ENCODE measurements at places on chromosomes 1 and 21.

GRCh38 chr1:11707621-11708276 lies 16.2 kb downstream of the DRAXIN start:
- no peak for DNase-seq

DNA sequence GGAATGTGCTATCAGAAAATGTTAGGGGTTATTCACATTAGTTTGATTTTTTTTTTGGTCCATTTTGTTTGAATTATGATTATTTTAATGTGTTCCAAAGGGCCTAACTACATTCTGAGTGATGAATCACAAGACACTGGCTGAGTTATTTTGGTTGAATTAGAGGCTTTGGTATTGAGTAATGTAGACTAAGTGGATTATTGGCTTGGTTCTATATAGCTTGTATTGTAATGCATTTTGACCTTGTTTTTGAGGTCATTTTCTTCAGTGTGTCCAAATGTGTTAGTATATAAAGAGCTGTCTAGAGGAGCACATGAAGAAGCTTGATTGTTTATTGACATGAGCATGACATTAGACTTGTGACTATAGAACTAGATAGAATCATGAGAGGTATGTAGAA lies 3.4 kb downstream of the ZNF326 start:
- DNase-seq: no peak

- DNase-seq: no peak
Measured at GRCh38 chr1:187096689-187097088, 267.9 kb downstream of the PLA2G4A start.

DNA sequence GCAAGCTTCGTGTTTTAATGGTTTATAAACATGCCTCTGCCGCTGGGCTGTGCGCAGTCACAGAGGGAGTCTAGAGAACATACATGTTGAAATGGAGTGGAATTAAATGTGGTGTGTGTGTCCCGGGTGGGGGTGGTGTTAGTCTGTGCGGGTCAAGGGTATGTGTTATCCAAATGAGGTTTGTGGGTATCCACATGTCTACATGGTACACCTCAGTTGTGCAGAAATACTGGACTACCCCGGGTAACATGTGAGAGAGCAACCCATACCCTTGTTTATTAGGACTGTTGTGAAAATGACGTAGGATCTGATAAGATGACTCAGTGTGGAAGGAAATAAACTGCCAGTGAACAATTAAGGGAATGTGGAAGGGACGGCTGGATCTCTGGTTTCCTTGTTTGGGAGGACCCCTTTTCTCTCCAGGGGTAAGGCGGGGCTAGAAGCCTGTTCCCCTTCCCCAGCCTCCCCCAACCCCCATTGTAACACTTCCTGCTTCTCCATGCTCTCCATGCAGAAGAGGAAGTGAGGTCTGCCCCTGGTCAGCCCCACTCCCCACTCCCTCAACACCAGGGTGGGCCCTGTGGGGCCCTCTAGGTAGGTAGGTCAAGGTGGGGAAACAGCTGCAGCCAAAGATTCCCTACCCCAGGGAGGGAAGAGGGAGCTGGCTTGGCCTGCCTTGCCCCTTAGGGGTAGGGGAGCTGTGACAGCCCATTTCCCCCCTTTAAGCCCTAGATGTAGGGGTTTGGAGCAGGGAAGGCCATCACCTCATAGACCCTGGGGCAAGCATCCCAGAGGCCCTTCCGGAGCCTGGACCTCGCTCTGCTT lies 690 bp downstream of the EPS8L3 start:
- no peak for DNase-seq

GRCh38 chr21:25461725-25462124 lies 145.6 kb downstream of the MRPL39 start:
- DNase-seq: no peak

GRCh38 chr1:103058391-103058790 lies 49.9 kb downstream of the COL11A1 start:
- DNase-seq: no peak

DNA sequence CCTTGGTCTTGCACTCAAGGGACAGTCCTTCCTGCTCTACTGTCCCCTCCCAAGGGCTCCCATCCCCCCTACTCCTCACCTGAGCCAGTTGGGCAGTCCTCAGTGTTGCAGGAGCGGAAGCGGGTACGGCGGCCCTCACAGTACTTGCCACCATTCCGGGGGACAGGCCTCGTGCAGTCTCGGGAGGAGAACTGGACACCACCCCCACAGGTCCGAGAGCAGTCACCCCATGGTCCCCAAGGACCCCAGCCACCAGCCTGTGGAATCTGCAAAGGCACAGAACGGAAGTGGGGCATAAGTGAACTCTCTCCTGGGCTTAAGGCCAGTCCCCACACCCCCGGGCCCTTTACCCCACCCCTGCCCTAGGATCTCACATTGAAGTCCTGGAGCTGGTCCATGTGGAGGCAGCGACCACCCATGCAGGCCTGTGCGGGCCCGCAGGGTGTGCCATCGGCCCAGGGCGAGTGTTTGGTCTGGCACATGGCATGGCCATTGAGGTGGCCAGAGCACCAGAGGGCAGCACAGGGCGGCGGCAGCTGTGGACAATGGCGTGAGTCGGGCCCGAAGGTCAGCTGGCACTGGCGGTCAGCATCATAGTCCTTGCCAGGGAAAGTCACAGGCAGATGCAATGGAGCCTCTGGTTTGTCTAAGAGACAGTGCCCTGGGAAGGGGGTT lies 5.2 kb downstream of the ADAMTS4 start:
- no peak for DNase-seq

DNA sequence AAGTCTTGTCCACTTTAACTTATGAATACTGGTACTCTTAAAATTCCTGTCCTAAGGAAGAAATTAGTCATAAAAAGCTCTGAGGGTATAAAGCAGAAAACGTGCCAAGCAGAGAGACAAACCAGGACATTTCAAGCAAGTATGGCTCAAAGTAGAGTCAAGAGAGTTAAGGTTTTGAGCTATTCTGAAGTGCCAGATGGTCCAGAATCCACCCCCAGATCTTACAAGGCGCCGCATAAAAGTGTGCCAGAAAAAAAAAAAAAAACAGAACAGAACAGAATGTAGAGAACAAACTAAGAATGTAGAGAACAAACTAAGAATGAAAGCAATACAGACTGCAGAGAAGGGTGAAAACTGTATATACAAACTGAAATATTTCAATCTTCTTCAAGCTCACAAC lies 12.5 kb downstream of the EPS15 start:
- DNase-seq: peak; percentile 67

- no peak for DNase-seq
Measured at GRCh38 chr1:206593351-206593925, 18.8 kb downstream of the EIF2D start.

DNA sequence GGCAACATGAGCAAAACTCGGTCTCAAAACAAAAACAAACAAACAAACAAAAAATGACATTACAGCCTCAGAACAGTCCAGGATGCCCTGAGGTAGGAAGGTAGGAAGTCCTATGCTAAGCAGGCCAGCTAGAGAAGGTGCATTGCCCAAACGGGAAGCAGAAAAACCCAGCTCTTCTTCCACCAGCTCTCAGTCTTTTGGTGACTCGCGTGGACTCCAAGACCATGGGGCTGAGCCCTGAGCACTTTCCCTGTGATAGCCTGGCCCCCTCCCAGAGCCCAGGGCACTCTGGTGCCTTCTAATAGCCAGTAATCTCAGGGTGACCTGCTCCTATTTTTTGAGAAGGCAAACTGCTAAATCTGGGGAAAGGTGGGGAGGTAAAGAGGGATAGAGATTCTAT lies 16.1 kb downstream of the PHLDA3 start:
- DNase-seq: no peak

GRCh38 chr1:20194757-20195461 lies 8.6 kb upstream of the PLA2G2C start:
- no peak for DNase-seq

DNA sequence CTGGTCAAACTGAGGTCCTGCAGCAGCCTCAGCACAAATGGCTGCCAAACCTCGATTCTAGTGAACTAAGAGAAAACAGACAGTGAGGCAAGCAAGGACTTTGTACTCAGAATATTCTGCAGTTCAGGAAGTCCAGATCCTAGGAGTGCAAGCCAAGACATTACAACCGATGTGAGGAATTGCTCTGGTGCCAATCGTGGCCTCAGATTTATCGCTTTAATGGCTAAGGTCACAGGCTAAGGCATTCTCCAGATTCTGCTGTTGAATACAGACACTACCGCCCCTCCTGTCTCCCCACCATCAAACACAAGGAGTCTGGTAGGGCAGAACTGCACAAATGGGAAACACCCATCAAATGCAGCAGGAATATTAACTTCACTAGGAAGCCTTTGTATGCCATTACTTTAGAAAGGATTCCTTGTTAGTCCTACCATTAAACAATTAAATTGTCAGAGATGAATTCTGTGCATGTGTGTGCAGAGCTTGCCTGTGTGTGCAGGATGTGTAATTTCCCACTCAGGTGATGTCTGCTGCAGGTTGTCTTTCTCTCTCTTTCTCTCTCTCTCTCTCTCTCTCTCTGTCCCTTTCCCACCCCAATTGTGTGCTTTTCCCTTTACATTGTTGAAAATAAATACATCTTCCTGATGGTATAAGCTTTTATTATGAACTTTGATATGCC lies 9.2 kb upstream of the SERTAD4 start:
- DNase-seq: no peak

DNA sequence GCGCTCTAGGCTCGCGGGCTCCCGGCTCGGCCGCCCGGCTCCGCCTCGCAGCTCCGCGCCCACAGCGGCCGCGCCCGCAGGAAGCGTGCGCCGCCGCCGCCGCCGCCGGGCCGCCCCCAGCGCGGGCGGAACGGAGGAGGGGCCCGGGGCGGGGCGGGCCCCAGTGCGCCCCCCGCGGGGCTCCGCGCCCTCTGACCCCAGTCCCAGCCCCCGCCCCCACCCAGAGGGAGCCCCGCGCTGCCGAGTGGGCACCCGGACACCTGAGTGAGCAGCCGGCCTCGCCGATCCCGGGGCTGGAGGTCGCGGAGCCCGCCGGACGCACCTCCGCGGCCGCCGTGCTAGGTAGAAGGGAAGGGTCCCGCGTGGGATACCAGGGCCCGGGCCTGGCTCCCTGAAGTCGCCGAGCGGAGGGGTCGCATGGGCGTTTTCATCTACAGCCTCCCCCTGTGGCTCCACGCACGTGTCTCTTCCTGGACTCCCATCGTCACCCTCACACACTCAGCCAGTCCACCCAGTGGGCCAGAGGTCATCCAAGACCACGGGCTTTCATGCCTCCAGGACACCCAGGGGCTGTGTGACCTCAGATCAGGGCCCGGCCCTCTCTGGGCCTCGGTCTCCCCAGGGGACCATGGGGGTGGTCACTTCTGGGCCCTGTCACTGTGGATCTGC lies at the start of gene SDC3:
Gene SDC3 (minus strand): TSS at position 63 of the 669 bp plus-strand sequence. CDS start 172 bp downstream, outside the sequence.
- DNase-seq: no peak

DNA sequence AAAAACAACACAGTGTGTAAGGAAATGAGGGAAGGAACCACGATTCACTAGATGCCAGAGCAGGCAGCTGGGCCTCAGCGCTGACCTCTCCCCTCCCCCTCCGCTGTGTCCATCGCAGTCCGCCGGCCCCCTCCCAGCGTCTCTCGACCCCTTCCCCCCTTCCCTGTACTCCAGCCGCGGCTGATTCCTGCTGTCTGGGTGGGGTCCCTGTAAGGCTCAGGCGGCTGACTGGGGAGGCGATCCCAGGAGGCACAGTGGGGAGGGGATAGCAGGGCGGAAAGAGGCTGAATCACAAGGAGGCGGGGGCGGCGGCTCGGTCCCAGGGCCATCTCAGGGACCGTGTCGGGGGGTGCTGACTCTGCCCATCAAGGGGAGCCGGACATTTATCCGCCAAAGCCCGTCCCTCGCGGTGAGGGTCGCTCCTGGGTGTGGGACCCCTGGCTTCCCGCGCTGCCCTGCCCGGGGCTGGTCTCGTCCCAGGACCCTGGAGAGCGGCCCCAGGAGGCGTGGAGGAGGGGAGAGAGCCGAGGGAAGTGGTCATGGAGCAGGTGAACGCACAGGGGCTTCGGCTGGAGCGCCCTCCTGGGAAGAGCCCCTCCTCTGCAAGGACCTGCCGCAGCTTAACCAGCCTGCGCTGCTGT lies 241.9 kb downstream of the PTPRU start:
- no peak for DNase-seq

- DNase-seq: no peak
Measured at GRCh38 chr21:36052860-36053714, 7.2 kb downstream of the SETD4 start.

- peak; percentile 16 for DNase-seq
Measured at GRCh38 chr1:69055194-69055593, 512.5 kb upstream of the LRRC7 start.

DNA sequence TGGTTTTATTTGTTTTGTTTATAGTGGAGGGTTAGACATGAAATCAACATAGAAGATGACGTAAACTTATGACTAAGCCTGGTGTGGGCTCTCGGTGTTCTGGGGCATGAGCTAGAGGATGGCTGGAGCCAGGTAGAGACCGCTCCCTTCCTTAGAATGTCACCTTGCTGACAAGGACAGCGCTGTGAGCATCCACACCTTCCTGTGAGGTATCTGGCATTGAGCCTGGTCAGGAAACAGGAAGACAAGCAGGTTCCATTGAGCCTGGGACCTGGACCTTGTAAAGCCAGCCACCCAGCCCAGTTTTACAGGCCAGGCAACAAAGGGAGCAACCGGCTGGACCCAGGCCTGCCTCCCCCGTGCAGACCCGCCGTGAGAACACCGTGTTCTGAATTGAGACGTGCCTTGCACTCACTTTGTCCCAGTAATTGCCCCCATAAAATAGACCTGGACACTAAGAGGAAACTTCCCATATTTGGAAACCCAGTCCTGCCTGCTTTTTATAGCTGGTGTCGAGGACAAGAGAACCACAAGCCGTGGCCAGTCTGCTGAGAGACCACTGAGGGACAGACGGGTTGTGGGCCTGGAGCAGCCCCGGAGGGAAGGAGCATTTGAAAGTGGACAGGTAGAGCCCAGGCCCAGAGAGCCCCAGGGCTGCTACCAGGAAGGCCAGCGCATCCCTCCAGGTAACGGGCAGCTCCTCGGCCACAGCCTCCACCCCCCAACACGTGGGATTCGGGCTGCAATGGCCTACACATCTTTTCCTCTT lies 78.0 kb downstream of the PDE9A start:
- DNase-seq: no peak

- DNase-seq: no peak
Measured at GRCh38 chr1:183331091-183331742, 87.0 kb downstream of the NMNAT2 start.

DNA sequence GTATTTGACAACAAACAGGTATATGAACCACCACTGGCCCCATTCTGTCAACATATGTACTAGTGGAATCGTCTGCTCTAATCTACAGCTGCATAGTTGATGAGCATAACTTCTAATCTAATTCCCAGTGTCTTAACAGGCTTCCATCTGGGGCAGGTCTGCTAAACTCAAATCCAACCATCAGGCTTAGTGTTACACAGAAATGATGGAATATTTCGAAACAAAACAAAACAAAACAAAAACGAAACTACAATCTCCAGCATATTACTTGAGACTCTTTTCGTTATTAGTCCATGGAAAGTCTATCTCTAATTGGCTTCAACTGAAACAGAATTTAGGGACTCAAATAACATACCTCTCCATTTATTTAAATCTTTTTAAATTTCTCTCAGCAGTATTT lies 37.6 kb downstream of the DIPK1A start:
- no peak for DNase-seq

DNA sequence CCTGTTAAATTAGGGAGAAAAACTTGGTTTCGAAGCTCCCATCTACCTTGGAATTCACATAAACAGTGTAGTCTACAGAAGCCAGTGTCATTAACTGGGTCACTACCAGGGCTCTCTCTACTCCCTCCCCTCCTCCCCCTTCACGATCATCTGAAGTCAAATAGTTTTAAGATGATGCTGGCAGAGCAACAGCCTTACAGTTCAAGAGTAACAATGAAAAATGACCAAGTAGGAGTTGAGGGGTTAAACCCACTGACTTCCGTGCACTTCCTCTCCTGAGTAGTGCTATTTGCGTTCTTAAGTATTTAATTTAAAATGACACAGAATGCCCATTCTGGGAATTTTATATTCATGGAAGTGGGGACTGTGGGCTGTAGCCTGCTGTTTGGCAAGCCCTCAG lies 236.9 kb downstream of the SIPA1L2 start:
- DNase-seq: no peak

Data from HFF-Myc (cell line).